Thymus (tissue), 14 donors: ENCODE measurements at places on chromosomes 5 and 9.

GRCh38 chr5:139575751-139576150, 14.6 kb downstream of the UBE2D2 start:
- no peak for DNase-seq

GRCh38 chr9:95270790-95271189, 46.7 kb downstream of the FANCC start:
- no peak for DNase-seq

DNA sequence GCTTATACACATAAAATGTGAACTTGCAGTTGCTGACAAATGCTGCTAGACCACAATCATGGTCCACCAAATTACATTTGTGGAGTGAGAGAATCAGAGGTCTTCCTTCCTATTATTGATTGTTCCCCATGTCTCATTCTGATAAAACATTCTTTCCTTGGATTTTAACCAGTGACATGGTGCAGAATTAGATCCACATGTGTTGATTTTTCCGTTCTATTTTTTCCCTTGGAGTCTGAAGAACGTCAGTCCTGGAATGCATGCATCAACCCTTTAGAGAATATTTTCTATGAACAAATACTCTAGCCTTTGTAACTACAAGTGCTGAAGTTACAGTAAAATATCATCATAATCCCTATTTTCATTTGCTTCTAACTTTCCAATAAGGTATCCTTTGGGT, 170.7 kb upstream of the SPRY4 start:
- DNase-seq: no peak

GRCh38 chr9:116913536-116913935, 226.4 kb downstream of the TRIM32 start:
- no peak for DNase-seq

DNA sequence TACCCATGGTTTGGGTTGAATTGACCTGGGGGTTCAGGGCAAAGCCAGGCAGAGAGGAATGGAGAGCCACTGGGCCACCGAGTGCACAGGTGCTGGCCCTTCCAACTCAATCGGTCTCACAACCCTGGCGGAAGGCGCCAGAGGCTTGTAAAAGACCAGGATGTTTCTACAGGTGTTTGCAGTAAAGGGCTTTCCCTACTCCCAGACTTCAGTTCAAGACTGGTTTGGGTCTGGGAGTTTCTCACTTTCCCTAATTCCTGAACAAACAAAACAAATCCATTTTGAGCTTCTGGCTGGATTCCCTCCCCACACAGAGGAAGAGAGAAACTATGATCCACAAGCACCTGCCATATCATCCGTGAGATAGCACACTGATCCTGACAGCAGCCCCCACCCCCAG, 125.2 kb upstream of the KLF4 start:
- no peak for DNase-seq

GRCh38 chr5:171600741-171601265, 181.4 kb downstream of the FGF18 start:
- DNase-seq: no peak

- DNase-seq: no peak
These were observed 45.5 kb downstream of the GPBP1 start for GRCh38 chr5:57219386-57219785.

GRCh38 chr5:137747848-137748247, 6.3 kb downstream of the HNRNPA0 start:
- DNase-seq: no peak
